ENCODE measurements at places on chromosomes 1 and 21. TPM values are rescaled to one million over a fixed set of nuclear protein-coding genes. Genes with fewer than 3 reads are reported as not detected.

DNA sequence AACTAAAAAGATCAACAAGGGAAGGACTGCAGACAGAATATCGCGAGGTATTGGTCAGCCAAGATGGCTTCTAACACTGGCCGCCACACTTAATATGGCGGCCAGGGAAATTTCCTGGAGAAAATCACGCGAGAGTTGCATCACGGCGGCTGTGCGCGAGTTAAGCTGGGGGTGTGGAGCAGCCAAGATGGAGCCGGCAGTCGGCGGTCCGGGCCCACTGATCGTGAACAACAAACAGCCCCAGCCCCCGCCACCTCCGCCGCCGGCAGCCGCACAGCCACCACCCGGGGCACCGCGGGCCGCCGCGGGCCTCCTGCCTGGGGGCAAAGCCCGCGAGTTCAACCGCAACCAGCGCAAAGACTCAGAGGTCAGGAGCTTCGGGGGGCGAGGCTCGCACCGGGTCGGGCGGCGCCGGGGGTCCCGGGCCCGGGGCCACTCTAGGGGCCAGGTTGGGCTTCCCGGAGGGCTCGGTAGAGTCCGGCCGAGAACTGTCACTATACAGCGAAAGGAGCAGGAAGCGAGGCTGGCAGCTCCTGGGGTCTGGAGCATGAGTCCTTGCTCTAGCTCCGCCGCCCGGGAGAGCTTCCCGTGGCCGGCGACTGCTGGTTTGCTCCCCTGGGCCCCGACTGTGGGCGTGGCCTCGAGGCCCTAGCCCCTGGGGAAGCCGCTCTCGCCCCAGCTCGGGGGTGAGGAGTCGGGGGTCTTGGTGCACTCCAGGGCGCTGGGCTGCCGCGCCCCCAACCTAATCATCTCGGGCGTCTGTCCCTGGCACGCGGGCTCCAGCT lies at the start of gene STRIP1:
Gene STRIP1, plus strand, starts transcription at position 174 of the 785 bp plus-strand sequence. Its CDS starts 14 bp downstream, at position 188.
- peak; percentile 95 for DNase-seq

- no peak for DNase-seq
Measured at GRCh38 chr1:115727706-115728249, 40.7 kb downstream of the CASQ2 start.

- no peak for DNase-seq
Measured at GRCh38 chr21:44630440-44630839, 3.5 kb downstream of the KRTAP10-9 start.

GRCh38 chr1:96400089-96400488 lies 321.5 kb upstream of the PTBP2 start:
- DNase-seq, result no peak

DNA sequence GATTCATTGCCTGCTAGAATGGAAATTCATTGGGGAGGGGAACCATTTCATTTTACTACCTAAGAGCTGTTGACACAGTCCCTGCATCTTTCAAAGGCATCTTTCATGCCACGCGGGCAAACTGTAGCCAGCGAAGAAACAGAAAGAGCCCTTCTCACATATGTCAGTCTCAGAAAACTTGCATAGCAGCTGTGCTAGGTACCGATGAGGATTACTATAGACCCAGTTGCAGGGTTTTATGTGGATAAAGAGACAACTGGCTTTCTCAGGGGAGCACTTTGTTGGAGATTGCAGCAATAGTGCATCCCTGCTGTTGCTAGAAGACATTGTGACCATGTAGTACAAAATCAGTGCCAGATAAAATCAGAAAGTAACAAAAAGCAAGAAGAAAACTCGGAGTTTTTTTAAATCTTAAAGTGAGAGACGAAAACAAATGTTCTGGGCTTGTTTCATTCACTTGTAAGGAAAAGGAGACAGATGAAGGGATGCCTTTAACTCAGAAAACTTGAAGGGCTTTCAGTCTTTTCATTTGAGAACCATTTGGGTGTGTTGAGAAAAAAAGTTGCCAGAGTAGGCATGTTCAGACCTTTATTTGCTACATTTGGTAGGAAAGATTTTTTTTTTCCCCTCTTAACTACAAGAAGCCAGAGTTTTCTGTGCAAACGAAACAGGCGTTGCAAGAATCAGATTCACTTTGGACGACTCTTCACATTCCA lies 804.1 kb downstream of the USP25 start:
- no peak for DNase-seq

DNA sequence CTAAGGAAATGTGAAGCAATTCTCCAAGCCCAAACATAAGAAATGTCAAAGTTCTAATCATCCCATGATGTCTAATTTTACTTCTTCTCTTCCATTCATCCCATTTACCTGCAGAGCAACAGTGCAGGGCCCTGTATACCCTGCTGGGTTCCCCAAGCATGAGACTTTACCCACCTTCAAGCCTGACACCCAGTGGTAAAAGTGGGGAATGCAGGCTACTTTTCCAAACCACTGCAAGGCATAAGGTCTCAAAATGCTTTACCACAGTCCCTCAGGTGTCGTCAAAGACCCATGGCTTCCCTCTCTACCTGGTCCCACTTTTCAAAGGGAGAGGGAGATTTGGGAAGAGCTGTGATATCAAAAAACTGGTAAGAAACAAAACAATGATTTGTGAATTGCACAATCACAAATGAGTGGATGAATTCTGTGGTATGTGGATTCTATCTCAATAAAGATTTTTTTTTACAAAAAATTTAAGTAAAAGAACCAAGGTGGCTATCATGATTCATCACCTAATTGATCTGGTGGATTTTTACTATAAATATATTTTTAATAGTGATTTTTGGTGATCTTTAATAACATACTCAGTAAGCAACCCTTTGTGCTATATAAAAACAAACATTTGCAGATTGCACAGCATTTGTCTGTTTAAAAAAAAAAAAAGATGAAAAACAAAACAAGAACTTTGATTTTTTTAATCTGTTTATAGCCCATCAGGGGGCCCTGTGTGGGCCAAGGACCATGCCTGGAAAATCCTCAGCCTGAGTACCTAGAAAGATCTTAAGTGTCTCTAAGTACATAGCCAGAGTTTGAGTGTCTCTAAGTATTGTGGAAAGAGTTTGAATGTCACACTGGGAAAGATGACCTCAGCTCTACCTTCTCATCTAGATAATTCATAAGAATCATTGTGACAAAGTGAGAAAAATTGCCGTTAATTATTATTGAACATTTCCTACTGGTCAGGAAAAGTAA lies 73.1 kb upstream of the GJB5 start:
- DNase-seq, result peak; percentile 72

The PRKCZ gene
- 15.7 TPM for total RNA-seq

The OR2T29 gene
- total RNA-seq, result not detected
